ENCODE measurements at places on chromosomes 1 and 21.
A peak's percentile ranks its signal among the peaks of the same experiment; 100 is the strongest.

GRCh38 chr1:40774266-40774998 lies 9.2 kb upstream of the KCNQ4 start:
- DNase-seq = no peak

DNA sequence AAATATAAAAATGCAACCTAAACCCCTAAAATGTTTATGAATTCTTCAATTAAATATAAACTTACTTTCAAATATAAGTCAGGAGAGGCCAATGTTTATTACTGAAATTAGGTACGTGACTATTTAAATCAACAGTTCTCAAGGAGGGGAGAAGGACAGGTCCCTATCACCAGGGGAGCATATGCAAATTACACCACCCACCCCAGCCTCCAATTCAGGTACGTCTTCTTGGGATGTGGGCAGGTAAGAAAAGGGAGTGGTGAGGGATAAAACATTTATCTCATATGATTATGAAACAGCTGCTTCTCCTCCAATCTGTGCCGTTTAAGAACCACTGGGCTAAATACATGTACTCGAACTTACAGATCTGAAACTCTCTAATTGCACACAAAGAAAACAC lies 3.4 kb downstream of the COP1 start:
- DNase-seq = no peak

- DNase-seq = no peak
These were observed 434.0 kb upstream of the NR5A2 start for GRCh38 chr1:199593475-199593874.

- peak; percentile 31 for DNase-seq
These were observed 44.7 kb upstream of the A3GALT2 start for GRCh38 chr1:33365560-33365997.

GRCh38 chr1:92485381-92486250 lies 1.1 kb downstream of the GFI1 start:
- peak; percentile 90 for DNase-seq

- DNase-seq = no peak
These were observed 356.4 kb upstream of the ESRRG start for GRCh38 chr1:217079584-217079983.

DNA sequence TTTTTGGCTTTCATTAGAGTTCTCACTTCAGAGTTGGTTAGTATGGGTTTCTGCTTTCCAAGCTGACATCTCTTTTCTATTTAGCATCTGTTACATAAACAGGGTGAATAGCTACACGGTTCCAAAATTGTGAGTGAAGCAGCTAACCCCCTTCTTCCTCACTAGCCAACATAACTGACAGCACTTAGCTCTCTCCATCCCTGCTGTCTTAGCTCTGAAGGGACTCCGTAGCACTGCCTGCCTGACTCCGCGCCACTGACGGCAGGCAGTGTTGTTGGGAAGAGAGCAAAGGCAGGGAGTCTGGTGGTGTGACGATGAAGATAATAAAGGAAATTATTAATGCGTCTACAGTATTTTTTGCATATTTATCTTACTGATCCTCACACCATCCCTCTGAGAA lies 247.0 kb downstream of the PTBP2 start:
- DNase-seq = no peak

- no peak for DNase-seq
These were observed 1.9 kb downstream of the MTFR1L start for GRCh38 chr1:25821630-25822091.

DNA sequence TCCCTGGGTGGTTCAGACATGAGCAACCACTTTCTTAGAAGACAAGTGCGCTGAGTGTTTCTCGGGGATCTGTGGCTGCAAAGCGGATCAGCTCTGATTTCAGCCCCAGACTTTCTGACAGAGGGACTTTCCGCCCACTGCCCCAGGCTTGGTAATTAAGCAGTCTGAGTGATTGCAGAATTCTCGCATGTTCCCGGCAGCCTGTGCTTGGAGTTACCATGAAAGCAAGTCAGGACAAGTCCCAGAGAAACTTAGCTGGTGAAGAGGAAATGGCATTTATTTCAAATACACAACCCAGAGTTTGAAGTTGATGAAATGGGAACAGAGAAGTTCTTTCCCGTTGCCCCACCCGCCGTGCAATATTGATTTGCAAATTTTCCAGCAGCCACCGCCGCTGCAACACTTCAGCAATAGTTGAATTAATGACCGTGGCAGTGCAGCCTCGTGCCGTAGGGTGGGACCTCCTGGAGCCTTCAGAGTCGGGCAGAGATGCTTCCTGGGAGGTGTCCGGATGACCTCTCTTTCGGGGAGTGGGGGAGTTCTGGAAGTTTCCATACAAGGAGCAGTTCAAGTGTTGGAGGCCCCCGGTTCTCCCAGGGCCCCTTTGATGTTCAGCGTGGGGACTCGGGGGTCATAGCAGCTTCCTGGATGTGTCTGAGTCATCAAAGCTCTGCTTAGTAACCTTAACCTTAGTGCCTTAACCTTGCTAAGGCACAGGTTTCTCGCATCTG lies 134.7 kb downstream of the KAZN start:
- DNase-seq = peak; percentile 37
